ENCODE measurements at places on chromosomes 1 and 21. TPM values are rescaled to one million over a fixed set of nuclear protein-coding genes. Genes with fewer than 3 reads are reported as not detected.

Gene ANXA9
- total RNA-seq, result 1.6 TPM

Gene RIPPLY3
- total RNA-seq, result 0.52 TPM

Gene TEKT2
- total RNA-seq, result 1.2 TPM

Gene FCRL4
- total RNA-seq, result not detected

Gene ST6GALNAC5
- total RNA-seq, result 11.6 TPM

Gene CFHR3
- 3.0 TPM for total RNA-seq

Gene AVPR1B
- not detected for total RNA-seq

Gene LCE3C
- total RNA-seq, result not detected

Gene SH2D5
- total RNA-seq, result 9.0 TPM

Gene SLAMF8
- total RNA-seq, result not detected

Gene TPTE
- not detected for total RNA-seq

Gene LCE1B
- not detected for total RNA-seq

Gene PTGER3
- 0.11 TPM for total RNA-seq

Gene SPRR2E
- total RNA-seq, result not detected

Gene BECN2
- not detected for total RNA-seq

Gene SYT14
- total RNA-seq, result 10.6 TPM

Gene RBP7
- total RNA-seq, result 1.1 TPM

Gene TMEM61
- total RNA-seq, result 1.0 TPM

Gene LHX8
- not detected for total RNA-seq

Gene TMPRSS2
- 3.0 TPM for total RNA-seq

Gene CLCNKB
- total RNA-seq, result 2.4 TPM

Gene ADCY10
- 0.67 TPM for total RNA-seq

Gene WDR64
- not detected for total RNA-seq

Gene TRIM58
- 0.04 TPM for total RNA-seq

Data from H7 (cell line).